ENCODE measurements at places on chromosomes 11 and 22.

GRCh38 chr22:34814260-34815025 lies 251.5 kb upstream of the ISX start:
- DNase-seq: no peak

DNA sequence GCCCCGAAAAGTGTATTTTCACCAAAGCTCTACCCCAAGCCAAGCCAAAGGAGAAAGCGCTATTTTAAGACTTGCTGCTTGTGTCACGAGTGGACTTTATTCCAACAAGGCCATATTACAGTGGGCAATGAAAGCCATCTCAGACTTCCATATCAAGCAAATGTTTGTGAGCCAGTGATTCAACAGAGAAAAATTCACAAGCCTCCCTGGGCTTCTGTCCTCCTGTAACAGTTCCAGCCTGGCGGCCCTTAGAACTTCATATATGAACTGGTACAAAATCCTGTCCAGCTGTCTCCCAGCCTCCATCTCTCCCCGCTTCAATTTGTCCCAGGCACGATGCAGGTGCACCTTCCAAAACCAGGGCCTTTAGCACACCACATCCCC lies 11.2 kb downstream of the LARGE1 start:
- DNase-seq: no peak

- DNase-seq: no peak
Observed at GRCh38 chr11:122788781-122789535, 49.3 kb upstream of the CRTAM start.

DNA sequence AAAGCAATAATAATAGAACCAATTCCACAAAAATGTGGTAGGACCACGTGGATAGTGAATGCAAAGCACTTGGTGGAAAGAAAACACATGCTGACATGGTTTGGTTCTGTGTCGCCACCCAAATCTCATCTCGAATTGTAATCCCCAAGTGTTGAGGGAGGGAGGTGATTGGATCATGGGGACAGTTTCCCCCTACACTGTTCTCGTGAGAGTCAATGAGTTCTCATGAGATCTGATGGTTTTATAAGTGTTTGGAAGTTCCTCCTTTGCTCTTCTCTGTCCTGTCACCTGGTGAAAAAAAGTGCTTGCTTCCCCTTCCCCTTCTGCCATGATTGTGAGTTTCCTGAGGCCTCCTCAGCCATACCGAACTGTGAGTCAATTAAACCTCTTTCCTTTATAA lies 421.9 kb upstream of the CADM1 start:
- no peak for DNase-seq

DNA sequence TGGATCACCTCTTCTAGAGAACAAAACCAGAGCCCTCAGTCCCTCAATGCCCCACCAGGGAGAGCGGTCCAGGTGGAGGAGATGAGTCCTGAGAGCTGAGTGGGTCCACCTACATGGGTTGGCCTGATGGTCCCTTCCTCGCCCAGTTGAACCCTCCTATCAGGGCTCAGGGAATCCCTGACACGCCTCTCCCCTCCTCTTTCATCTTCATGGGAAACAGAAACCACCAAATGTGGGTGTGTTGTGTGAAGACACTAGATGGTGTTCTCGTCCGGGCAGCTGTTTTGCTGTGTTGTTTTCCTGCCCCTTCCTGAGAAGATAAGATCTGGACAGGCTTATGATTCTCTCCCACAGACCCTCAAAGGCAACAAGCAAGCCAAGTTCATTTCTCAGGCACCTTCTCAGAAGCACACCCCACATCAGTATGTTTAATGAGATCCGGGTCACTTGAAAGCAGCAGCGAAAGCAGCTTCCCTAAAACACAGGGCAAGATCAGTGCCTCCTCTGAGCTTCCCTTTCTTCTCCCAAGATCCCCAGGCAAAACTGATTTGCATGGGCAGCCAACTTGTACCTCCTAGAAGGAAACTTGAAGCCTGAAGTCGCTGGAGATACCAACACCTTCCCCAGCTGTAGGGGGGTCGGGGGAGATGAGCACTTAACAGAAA lies 35.3 kb upstream of the POU2AF1 start:
- DNase-seq: no peak

- no peak for DNase-seq
Observed at GRCh38 chr11:112776834-112777233, 184.4 kb upstream of the NCAM1 start.

DNA sequence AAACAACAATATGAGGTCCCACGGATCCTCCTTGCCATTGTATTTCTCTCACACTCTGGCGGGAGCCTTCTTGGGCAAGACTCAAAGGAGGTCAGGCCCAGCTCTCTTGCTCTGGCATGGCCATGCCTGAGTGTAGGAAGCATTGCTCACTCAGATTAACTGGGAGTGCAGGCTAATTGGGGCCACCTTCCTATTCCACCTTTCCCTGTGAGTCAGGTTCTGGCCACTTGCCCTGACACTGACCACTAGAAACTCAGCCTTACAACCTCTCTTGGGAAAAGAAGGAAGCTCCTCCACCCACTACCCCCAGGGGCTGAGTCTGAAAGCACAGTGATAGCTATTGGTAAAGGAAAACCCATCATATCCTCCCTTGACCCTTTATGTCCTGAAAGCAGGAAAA lies 121.8 kb upstream of the NTM start:
- no peak for DNase-seq

- DNase-seq: no peak
Observed at GRCh38 chr11:122046438-122046837, 69.6 kb downstream of the BLID start.

DNA sequence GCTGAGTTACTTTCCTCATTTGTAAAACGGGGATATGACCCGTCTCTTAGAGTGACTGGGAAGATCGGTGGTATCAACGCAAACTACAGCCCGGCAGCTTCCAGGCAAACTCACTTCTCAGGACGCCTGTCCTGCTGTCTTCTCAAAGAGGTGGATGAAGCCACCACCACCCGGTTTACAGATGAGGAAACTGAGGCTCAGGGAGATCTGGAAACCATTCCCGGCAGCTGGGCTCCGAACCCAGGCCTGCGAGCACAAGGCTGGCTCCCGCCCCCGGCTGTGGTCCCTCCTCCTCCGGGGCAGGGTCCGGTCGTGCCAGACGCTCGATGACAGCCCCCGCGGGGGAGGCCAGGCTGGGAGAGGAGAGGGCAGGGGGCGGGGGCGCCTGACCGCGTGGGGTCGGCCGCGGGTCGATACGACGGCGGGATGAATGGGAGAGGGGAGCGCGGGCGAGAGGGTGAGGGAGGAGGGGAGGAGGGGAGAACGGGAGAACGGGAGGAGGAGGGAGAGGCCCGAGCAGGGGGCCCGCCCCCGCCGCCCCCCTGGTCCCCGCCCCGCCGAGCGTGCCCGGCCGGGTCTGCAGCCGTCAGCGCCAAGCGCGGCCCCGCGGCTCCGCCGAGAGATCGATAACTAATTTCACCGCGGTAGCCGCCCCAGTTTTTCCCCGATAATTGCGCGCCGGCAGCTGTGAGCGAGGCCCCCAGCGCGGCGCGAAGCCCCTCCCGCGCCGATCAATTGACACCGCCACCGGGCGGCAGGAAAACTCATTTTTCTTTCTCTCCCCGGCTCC lies 14.0 kb downstream of the IGLL1 start:
- no peak for DNase-seq

DNA sequence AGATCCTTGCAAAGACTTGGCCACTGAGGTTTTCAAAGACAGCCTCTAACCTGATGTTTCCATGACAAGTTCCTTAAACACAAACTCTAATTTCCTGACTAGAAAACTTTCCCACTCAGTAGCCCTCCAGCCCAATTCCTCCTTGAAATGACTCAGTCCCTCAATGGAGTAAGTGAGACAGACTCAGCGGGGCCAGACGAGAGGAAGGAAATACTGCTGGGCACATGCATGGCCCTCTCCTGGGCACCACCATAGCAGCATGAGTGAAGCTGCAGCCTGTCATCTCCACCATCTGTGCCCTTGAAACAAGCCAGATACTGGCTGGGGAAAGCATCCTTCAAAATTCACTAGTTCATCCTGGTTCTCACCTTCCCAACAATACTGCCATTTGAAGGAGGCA lies 76.2 kb upstream of the GDPD4 start:
- DNase-seq: peak; percentile 54

- no peak for DNase-seq
Observed at GRCh38 chr11:93869830-93870229, 19.4 kb upstream of the VSTM5 start.

DNA sequence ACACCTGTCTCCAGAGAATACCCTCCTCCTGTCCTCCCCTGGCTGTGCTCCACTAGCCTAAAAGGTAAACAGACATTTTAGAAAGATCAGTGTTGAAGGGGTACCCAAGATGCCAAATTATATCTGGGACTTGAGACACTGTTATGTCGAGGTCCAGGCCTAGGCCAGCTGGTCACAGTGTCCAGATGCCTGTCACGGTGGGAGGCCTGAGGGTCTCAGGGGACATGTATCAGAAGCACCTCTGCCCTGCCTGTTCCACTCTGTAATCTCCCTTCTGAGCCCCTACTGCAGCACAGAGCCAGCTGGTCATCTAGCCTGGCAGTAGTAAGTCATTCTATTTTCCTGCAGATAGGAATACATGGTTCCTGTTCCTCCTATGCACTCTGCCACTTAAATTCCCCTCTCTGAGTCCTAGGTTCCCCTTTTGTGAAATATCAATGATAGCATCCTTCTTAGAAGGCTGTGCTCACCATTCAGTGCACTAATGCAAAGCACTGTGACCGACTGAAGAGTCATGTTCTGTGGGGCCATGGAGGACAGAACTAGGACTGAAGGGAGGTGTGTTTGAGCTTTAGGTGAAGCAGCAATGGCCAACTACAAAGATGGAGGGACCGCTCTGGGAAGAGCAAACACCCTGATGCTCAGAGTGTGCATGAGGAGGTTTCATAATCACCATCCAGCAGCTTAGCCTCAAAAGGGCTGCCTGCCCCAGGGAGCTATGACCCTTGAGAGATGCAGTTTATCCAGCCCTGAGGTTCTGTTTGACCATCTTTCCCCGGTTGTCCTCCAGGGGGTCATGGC lies 44.8 kb upstream of the TUB start:
- DNase-seq: no peak

GRCh38 chr11:69538854-69539253 lies 57.4 kb downstream of the LINC01488 start:
- DNase-seq: no peak

DNA sequence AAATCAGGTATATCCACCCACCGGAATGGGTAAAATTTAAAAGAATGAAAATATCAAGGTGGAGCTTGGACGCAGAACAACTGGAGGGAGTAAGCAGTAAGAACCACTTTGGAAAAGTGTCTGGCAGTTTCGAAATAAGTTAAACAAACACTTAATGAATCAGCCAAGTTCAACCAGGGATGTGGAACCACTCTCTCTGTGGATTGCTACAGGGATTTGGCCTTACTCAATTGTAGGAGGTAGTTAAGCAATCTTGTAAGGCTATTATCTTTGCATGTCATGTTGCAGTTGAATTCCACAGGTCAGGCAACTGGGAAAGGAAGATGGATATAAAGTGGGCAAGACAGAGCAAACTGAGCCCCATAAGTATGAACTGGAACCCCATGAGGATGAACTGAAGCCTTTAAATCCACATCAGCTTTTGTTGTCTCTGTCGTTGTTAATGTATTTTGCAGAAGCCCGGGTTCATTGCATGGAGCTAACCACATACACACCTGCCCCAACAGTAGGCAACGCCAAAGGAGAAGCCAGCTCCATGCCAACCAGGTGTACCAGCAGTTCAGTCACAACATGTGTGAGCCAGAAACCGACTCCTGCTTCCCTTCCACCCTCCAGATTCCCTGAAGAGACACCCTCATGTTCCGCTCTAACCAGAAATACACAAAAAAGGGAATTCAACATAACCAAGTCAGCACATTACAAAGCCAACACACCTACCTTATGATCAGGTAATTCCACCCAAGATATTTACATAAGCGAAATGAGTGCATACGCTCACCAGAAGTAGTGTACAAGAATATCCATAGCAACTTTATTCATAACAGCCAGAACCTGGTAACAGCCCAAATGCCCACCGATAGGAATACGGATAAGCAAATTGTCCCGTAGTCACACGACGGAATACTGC lies 8.0 kb upstream of the SLC43A3 start:
- no peak for DNase-seq

DNA sequence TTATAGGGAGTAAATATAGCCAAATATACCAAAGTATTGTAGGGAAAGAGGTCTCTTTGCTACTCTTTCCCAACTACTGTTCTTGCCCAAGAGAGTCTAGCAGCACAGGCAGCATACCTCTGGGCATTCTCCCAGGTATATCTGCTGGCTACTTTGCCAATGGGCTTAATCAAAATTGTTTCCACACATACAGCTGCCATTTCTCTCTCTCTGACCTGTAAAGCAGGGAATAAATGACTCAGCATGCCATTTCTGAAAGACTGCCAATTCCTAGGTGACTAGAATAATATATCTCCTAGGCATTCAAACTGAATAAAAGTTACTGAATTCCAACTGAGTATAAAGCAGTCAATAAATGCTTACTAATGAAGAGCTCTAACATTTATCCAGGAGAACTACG lies 44.6 kb downstream of the RDX start:
- peak; percentile 90 for DNase-seq

- DNase-seq: no peak
Observed at GRCh38 chr11:37817727-37818270, 1219.8 kb upstream of the RAG2 start.

DNA sequence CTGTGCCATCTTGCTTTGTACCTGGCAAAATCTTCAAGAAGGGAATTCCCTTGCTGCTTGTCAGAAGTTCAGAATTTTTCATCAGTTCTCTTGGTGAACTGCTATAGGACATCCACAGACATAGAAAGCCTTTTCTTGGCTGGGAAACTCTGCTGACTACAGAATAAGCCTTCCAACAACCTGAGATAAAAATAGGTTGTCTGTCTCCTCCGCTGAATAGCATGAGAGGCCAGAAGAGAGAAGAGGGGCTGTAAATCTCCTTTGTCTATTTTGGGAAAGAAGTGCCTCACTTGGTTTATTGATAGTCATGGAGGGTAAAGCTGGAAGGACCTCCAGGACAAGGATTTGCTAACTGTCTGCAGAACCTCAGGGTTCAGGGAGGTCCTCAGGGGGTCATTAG lies 48.2 kb downstream of the C11orf91 start:
- DNase-seq: no peak

- DNase-seq: no peak
Observed at GRCh38 chr11:34651551-34651950, 30.7 kb downstream of the EHF start.

DNA sequence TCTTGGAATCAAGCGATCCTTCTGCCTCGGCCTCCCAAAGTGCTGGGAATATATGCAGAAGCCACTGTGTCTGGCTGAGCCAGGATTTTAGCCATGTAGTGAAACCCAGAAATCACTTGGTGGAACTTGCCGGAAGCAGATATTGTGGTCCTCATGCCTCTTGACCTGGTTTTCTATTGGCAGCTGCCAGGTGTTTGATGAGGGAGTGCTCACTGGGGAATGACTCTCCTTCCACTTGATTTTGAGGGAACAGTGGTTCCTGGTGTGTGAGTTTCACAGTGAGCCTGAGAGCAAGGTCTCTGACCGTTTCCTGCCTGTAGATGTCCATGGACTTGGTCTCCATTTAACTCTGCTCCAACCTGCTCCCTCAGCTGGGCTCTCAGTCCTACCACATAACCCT lies 34.7 kb upstream of the ELF5 start:
- no peak for DNase-seq

DNA sequence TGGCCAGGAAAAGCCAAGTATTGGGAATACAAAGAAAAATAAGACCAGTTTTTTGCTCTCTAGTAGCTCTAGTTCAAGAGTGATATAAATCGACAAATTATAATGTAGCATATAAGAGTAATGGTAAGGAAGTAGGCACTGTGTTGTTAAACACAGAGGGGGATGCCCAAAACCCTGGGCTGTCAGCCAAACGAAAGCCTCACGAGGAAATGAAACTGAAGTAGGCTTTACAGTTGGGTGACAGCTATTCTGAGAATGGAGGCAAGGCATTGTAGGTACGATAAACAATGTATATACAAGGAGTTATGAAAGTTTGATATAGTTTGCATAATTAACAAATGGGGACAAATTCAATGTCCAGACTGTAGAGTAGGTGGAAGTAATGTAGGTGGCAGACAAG lies 176.4 kb downstream of the FAM181B start:
- DNase-seq: no peak
